ENCODE measurements at places on chromosomes 6 and 20. TPM values are rescaled to one million over a fixed set of nuclear protein-coding genes. Genes with fewer than 3 reads are reported as not detected.

ADGRF5 gene
- polyA plus RNA-seq = 26.6 TPM

PLEKHG1 gene
- polyA plus RNA-seq = 13.4 TPM

KHDRBS2 gene
- polyA plus RNA-seq = not detected

MARCKS gene
- 211 TPM for polyA plus RNA-seq

FOXF2 gene
- 0.69 TPM for polyA plus RNA-seq

ZBTB12 gene
- 12.8 TPM for polyA plus RNA-seq

SEL1L2 gene
- not detected for polyA plus RNA-seq

OR2B6 gene
- not detected for polyA plus RNA-seq

FGD2 gene
- polyA plus RNA-seq = 3.1 TPM

WASF1 gene
- 16.2 TPM for polyA plus RNA-seq

C20orf202 gene
- not detected for polyA plus RNA-seq

MYLK2 gene
- 45.6 TPM for polyA plus RNA-seq

KCNQ2 gene
- 5.3 TPM for polyA plus RNA-seq

PTP4A1 gene
- polyA plus RNA-seq = 35.2 TPM

PTPRK gene
- polyA plus RNA-seq = 21.1 TPM

BPI gene
- polyA plus RNA-seq = not detected

PPP1R3G gene
- polyA plus RNA-seq = 1.4 TPM

NRN1 gene
- 31.1 TPM for polyA plus RNA-seq

THEMIS gene
- not detected for polyA plus RNA-seq

TMC2 gene
- not detected for polyA plus RNA-seq

SPDEF gene
- 0.12 TPM for polyA plus RNA-seq

SLC35D3 gene
- 0.10 TPM for polyA plus RNA-seq

TSPO2 gene
- polyA plus RNA-seq = 0.25 TPM

HAO1 gene
- polyA plus RNA-seq = not detected

TRMT6 gene
- polyA plus RNA-seq = not detected

CALHM4 gene
- not detected for polyA plus RNA-seq

SLC17A1 gene
- not detected for polyA plus RNA-seq

IMPG1 gene
- 0.43 TPM for polyA plus RNA-seq

RAB32 gene
- 14.2 TPM for polyA plus RNA-seq

LGSN gene
- not detected for polyA plus RNA-seq

SLPI gene
- polyA plus RNA-seq = not detected

DNMT3B gene
- polyA plus RNA-seq = 4.6 TPM

Measured in muscle of arm (tissue), 14 donors.